BJ (cell line): ENCODE measurements at places on chromosomes 11 and 22.

- DNase-seq, result no peak
Measured at GRCh38 chr22:28344918-28345703, 334.5 kb downstream of the TTC28 start.

DNA sequence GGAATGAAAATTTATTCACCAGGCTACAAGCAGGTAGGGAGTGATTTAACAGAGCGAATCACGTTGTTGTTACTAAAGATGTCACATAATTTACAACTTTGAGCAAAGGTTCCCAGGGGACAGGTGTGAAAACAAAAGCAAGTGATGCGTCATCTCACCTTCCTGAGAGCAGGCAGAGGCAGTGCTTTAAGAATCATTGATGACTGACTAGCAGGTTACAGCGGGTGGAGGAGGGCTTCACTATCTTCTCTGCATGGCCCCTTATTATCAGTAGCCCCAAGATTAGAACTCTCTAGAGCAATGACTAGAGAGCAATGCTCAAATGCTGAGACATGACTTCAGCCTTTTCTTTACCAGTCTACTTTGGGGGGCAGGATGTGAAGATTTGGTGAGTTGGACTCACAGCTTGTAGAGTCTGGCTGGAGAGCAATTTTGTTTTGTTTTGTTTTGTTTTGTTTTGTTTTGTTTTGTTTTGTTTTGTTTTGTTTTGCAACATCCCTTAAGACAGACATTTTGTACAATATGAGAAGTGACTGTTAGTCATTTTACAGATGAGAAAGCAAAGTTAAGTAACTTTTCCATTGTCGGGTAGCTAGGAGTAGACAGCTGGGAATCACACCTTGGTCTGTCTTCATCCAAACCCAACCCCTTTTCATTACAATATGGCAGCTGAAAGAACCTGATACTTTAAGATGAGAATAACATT lies 84.8 kb downstream of the SLC1A2 start:
- DNase-seq, result no peak

DNA sequence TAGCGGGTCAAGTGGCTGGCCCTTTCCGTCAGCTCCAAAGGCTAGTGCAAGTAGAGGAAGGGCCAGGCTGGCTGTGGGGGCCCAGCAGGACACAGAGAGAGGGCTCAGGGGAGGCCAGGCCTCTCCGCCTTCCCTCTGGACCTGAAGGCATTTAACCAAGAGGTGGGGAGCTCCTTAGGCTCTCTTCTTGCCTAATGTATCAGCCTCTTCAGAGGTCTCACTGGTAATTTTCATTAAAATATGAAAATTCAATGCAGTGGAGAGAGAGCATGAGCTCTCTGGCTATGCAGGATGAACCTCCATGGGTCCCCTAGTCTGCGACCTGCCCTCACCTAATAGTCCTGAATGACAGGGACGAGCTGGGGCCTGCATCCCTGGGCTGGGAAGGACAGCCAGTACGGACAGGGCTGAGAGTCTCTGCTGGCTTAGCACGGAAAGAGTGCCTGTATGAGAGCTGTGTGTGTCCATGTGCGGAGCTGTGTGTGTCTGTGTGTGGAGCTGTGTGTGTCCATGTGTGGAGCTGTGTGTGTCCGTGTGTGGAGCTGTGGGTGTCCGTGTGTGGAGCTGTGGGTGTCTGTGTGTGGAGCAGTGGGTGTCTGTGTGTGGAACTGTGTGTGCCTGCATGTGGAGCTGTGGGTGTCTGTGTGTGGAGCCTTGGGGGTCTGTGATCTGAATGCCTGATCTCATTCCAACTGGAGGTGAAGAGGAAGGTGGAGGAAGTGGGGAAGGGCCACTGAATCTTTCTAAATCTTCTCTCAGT lies 2.4 kb downstream of the ALX4 start:
- no peak for DNase-seq

DNA sequence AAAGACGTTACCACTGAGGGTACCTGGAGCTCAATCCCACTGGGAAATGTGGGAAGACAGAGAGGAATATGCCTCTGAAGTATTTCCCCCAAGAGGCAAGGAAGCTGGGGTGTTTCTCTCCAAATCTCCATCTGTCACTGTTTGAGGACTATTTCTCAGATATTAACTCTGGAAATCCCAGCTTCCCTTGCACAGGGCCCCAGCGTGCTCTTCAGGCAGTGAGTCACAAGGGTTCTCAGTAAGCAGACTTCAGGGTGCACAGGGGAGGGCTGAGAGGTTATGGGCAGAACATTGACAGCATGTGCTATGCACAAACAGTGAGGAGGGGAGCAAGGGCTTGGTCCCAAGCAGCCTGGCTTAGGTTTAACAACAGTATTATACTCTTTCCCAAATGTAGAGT lies 60.9 kb upstream of the EED start:
- DNase-seq, result no peak

- no peak for DNase-seq
Measured at GRCh38 chr11:2926611-2927051, 2.6 kb downstream of the PHLDA2 start.

GRCh38 chr11:113034576-113034975 lies 73.4 kb downstream of the NCAM1 start:
- no peak for DNase-seq

DNA sequence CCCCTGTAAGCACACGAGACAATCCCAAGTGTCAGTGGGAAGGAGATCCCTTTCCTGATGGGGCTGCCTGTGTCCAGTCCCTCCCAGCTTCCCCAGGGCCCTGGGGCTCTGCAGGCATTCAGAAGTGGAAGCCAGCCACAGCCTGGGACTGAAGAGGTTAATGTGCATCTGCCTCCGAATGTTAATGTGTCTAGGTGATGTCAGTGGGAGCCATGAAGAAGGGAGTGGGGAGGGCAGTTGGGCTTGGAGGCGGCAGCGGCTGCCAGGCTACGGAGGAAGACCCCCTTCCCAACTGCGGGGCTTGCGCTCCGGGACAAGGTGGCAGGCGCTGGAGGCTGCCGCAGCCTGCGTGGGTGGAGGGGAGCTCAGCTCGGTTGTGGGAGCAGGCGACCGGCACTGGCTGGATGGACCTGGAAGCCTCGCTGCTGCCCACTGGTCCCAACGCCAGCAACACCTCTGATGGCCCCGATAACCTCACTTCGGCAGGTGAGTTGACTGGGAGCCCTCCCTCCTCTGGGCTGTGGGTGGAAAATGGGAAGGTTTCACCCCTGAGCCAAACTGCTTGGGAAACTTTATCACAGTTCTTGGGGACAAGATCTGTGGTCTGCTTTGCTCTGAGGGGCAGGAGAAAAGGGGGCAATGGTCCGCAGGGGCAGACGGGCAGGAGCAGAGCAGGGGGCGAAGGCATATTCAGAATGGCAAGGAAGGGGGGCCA lies at the start of gene MCHR1:
Gene MCHR1, plus strand, starts transcription at position 236 of the 715 bp plus-strand sequence. Its CDS starts 169 bp downstream, at position 405.
- DNase-seq, result no peak

GRCh38 chr22:17098379-17098819 lies 13.6 kb downstream of the IL17RA start:
- no peak for DNase-seq

- DNase-seq, result no peak
Measured at GRCh38 chr11:41177791-41178190, 281.7 kb downstream of the LRRC4C start.

- no peak for DNase-seq
Measured at GRCh38 chr11:122923302-122923701, 40.7 kb downstream of the JHY start.

DNA sequence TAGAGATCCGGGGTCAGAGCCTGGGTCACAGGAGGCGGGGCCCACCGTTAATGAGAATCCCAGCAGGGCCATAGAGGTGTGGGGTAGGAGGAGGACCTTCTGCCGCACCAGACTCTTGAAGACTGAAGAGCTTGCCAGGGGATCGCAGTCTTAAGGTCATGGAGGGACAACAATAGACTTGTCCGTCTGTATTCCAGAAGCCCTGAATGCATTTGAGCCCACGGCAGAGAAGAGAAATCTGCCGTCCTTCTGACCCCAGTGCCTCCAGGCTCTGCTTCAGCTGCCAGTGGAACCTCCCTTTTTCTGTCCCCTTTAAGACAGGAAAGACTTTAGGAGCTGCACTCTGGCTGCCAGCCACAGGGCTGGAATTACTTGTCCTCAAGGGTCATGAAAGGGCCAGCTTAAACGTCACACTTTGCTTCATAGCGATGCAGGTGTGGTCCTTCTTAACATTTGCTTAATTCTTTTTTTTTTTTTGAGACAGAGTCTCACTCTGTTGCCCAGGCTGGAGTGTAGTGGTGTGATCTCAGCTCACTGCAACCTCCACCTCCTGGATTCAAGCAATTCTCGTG lies 15.5 kb upstream of the ST3GAL4 start:
- DNase-seq, result no peak

DNA sequence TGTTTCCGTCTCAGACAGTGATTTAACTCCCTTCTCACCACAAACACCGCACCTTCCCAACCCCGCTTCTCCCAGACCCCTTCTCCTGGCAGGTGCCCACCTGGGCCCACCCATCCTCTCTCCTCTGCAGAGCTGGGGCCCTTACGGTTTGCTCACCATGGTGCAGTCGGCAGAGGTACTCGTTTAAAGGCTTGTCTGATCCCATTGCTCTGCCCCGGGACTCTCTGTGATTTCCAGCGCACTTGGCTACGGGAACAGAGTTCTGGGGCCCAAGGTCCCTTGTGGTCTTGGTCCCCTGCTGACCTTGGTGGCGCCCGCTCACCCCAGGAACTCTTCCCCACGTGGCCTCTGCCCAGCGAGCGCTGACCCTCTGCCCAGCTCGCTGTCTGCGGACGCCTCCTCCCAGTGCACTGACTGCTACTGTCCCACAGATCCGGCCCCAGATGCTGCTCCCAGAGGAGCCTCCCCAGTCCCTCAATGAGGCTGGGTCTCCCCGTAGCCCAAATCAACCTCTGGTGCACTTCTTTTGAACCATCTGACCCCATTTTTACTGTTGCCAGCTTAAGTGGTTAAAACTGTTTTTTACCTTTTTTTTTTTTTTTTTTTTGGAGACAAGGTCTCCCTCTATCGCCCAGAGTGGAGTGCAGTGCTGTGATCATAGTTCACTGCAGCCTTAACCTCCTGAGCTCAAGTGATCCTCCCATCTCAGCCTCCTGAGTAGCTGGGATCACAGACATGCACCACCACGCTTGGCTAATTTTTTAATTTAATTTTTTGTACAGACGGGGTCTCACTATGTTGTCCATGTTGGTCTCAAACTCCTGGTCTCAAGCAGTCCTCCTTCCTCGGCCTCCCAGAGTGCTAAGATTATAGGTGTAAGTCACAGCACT lies 21.3 kb upstream of the CTSD start:
- DNase-seq, result no peak

DNA sequence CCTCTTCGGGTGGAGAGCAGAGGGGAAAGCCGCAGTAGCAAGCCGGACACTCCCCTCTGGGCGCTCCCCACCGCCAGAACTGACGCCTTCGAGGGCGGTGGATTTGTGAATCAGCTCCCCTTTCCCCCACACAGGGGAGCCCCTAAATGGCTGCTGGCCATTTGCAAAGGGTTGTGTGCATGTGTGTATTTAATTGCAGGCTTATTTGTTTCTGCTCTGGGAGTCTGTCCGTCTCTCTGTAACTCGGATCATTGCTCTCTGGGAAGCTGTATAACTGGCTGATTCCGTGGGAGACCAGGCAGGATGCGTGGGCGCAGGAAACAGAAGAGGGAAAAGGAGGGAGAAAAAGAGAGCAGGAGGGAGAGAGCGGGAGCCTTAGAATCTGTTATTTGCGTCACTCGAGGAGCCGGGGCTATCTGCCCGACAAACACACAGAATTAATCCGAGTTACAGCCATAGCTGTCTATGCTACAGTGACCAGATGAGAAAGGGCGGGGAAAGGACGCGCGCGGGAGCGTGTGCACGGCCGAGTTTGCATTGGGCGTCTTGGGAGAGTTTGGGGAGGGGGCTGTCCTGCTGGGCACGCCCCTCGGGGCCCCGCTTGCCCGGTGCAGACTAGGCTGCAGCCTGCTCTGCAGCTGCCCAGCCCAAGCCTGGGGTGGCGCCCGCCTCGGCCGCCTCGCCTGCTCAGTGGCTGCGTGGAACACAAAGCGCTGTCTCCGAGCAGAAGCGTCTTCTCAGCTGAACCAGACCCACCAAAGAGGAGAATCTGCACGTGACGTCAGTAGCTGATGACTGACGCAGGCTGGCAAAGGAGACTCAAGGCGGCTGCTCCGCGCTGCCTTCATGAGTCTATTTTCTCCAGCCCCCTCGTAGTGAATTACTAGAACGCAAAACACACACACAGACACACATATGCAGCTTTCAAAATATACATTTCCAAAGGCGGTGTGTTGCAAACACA lies 105.3 kb upstream of the HSD17B12 start:
- no peak for DNase-seq

DNA sequence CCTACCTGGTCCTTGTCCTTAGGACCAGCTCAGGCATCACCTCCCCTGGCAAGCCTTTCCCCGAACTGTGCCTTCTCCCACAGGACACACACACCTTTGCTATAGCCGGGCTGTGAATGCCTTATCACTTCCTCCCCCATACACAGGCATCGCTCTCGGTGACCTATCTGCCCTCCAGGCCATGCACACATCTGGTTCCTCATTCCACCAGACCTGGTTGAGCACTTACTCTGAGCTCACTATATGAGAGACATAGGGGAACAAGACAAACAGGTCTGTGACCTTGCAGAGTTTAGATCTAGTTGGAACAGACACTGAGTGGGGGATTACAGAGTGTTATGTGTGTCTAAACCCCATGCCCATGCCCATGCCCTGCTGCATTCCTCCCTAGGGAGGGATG lies 3.1 kb upstream of the BCR start:
- DNase-seq, result no peak

- DNase-seq, result no peak
Measured at GRCh38 chr11:114059984-114060391, 477 bp downstream of the ZBTB16 start.

DNA sequence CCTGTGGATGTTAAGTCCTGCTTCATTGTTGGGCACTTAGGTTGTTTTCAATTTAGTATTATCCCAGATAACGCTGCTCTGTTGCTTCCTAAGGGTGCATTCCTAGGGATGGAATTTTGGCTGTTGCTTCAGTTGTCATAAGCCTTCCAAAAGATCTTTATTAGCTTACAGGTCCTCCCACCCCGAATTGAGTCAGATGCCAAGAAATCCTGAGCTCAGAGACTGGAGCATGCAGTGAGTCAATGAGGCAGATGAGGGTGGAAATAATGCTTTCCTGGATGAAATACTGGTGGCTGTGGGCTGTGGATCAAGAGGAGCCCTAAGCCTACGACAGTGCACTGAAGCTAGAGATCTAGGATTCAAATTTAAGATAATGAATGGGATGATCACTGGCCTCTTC lies 10.7 kb upstream of the IL18BP start:
- peak; percentile 81 for DNase-seq

- DNase-seq, result no peak
Measured at GRCh38 chr11:110026858-110027626, 66.2 kb upstream of the ZC3H12C start.

DNA sequence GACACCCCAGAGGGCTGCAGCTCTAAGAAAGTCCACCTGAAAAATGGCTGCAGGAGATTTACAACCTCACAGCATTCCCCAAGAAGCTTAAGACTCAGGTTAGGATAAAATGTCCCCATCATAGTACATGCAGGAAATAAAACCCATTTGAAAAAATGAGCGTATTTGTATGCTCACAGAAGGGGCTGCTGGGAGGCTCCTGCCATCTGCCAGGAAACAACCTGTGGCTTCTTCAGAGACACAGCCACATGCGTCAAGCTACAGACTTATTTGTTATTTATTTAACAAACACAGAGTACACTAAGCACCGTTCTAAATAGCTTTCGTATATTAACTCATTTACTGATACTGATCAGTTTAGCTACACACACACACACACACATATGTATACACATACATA lies 73.4 kb downstream of the FEZ1 start:
- DNase-seq, result no peak
